ENCODE measurements at places on chromosomes 12 and 14.
A peak's percentile ranks its signal among the peaks of the same experiment; 100 is the strongest.

DNA sequence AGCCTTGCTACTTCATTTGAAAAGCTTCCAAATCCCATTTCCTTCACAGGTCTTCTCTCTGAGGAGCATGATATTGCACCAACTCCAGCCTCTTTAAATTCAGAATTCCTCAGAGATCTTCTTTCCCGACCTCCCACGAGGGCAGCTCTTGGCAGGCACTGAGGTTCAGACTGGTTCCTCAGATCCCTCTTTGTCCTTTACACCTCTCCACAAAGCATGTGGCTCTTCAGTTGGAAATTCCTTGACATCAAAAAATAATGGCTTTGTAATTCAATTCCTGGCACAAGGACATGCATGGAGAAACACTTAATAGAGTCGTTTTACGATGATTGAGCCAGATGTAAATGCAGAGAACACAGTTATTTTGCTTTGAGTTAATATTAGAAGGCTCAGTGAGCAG is 63.2 kb upstream of the TMX1 start:
- DNase-seq, result no peak

DNA sequence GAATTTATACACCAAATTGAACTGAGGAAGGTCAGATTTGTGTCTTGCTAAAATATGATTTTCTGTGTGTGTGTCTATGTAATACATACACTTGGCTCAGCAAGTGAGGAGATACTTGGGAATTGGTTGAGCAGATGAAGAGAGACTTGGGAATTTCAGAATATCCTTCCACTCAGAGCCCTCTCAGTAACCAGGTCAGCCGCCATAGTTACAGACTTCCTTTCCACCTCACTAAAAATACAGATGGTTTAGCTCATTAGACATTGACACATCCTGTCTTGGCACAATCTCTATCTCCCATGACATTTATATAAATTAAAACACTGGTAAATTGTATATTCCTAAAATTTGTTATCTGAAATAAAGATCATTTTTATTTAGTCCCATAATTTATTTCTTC is 15.9 kb downstream of the PIK3C2G start:
- DNase-seq, result no peak

- no peak for DNase-seq
Observed at GRCh38 chr12:57496822-57497221, 9.0 kb downstream of the MARS1 start.

- no peak for DNase-seq
Observed at GRCh38 chr14:23930742-23931141, 22.8 kb upstream of the DHRS4 start.

DNA sequence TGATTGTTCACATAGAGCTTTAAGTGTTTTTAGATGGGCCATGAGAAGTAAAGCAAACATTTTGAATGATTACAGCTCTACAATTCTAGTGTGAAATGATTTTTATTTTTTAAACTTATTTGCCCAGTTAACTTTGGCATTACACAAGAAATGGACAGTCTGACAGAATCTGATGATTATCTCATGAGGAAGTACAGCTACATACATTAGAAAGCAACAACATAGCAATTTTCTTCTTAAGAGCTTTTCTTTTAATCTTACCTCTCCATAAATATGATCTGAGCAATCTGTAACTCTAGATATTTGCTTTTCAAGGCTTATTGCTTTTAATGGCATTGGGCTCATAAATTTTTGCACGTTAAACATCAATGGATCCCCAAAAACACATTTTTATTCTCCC is 26.5 kb upstream of the PPP1R12A start:
- DNase-seq, result no peak

- no peak for DNase-seq
Observed at GRCh38 chr12:13436182-13436581, 239.7 kb downstream of the EMP1 start.

- no peak for DNase-seq
Observed at GRCh38 chr12:58414398-58414871, 473.1 kb downstream of the ATP23 start.

DNA sequence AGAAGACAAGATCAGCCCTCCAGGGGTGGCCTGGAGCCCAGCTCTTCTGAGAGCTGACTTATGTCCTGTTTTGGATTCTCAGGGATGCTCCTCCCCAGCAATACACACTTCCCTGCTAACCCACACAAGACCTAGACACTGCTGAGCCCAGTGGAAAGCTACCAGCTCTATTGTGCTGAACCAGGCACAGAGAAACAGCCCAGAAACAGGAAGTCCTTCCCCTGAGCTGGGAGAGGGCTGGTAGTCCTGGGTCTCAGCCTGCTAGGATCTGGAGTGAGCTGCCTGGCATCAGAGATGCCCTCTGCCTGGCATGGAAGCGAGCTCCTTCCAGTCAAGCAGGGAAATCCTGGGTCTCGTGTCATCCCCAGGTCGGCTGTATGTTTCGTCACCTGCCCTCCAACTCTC is 1.2 kb upstream of the LAG3 start:
- peak; percentile 55 for DNase-seq

DNA sequence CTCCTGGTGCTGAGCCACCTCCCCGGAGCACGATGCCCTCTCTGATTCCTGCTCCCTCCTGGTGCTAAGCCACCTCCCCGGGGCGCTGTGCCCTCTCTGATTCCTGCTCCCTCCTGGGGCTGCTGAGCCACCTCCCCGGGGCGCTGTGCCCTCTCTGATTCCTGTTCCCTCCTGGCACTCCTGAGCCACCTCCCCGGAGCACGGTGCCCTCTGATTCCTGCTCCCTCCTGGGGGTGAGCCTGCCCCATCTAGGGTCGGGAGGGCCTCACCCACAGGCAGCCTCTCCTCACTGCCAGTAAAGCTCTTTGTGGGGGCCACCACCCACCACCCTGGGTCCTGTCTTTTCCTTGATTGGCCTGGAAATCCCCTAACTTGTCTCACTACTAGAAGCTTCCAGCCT is 327.6 kb upstream of the SFSWAP start:
- no peak for DNase-seq

- no peak for DNase-seq
Observed at GRCh38 chr12:105539735-105540134, 209.2 kb downstream of the C12orf75 start.

DNA sequence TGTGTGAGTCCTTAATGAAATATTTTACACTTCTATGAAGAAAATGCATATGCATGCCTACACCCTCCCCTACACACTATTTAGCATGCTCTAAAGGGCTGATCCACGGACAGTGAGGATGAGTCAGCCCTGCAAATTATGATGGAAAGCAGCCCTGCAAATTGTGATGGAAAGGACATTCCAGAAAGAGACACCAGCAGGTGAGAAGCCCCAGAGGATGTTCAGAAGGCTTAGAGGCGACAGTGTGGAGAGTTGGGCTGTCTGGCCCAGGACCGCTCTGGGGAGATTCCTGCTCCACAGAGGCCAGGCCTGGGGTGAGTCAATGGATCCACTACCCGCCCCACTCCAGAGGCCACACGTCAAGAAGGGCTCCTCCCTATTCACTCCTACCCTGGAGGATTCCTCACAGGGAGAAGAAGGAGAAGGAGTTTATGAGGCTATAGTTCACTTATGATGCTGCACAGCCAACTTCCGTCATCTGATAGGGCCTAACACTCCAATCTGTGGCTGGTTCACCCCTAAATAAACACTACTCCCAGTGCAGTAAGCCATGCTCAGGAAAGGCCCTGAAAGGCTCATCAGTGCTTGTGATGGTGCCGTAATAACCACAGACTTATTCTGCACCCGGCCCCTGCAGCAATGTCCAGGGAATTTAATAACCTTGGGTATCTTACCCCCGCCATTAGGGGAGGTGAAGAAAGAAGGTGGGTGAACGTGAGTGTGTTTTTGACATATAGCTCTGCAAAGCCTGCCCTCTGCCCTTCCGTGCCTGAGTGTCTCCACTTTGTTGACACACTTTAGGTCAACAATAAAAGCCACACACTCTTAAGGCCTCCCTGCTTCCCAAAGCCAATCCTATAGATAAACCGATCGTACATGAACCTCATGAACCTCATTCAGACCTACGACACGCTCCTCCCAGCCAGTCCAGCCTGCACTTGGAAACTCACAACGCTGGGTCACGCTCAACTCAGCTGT is 46.4 kb downstream of the CLMN start:
- DNase-seq, result no peak

- DNase-seq, result no peak
Observed at GRCh38 chr12:34336619-34337465, 314.5 kb downstream of the ALG10 start.

DNA sequence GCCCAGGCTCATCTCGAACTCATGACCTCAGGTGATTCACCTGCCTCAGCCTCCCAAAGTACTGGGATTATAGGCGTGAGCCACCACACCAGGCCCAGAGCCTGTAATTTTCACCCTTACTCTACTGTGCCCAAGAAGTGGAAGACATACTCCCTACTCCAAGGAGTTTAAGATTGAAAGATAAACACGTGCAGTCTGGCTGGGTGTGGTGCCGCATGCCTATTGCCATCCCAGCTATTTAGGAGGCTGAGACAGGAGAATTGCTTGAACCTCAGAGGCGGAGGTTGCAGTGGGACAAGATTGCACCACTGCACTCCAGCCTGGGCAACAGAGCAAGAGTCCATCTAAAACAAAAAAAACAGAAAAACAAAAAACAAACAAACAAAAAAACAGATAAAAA is 90.0 kb downstream of the NINJ2 start:
- no peak for DNase-seq

DNA sequence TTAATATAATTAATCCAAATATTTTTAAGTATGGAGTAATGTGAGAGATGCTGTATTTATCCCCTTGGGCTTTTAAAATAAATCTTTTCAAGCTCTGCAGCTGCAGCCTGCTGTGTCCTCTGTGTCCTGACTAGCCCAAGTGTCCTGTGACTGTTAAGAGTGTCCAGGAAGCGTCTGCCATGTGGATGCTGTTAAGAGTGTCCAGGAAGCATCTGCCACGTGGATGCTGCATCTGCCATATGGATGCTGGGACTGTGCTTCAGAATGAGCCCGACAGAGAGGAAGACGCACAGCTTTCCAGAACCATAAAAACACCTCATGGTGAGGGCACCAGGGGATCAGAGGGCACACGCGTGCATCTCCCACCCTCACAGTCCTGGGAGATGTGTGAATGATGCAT is 307.2 kb downstream of the ADGRD1 start:
- DNase-seq, result no peak

DNA sequence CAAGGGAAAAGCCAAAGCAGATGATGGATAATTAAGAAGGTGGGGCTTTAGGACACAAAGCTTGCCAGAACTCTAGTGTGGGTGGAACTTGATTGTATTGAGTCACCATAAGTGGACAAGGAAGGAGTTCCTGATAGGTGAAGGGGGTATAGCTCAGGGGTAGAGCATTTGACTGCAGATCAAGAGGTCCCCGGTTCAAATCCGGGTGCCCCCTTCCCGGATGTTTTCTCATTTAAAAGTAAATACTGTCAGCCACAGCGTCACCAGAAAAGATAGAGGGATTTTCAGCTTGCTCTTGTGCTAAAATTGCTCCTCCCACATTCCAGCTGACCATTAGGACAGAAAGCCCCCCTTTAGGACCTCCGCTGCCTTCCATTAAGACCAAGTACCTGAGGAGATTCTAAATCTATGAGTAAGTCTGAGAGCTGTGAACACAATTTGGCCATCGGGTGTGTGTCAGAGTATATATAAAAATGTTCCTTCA is 36.6 kb downstream of the DCAF4 start:
- no peak for DNase-seq

DNA sequence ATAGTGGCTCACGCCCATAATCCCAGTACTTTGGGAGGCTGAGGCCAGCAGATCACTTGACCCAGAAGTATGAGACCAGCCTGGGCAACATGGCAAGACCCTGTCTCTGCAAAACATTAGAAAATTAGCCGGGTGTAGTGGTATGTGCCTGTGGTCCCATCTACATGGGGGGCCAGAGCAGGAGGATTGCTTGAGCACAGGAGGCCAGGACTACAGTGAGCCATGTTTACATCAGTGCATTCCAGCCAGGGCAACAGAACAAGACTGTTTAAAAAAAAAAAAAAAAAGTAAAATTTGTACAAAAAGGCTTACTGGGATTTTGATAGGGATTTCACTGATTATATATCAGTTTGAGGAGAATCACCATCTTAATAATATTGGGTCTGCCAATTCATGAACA is 7.8 kb downstream of the HCFC2 start:
- DNase-seq, result no peak

Data from activated CD4-positive, alpha-beta memory T cell treated with anti-CD3 and anti-CD28 coated beads for 36 hours (primary cell).